ENCODE measurements at places on chromosomes 11 and 22. TPM values are rescaled to one million over a fixed set of nuclear protein-coding genes. Genes with fewer than 3 reads are reported as not detected.

Gene MYBPC3
- total RNA-seq, result not detected

Gene MB
- total RNA-seq, result not detected

Gene RASGRP2
- total RNA-seq, result not detected

Gene LRRN4CL
- total RNA-seq, result 3.4 TPM

Gene KRTAP5-11
- total RNA-seq, result not detected

Gene CDCA5
- total RNA-seq, result 4.2 TPM

Gene PRG3
- not detected for total RNA-seq

Gene SGSM1
- total RNA-seq, result 2.6 TPM

Gene SNX15
- 11.9 TPM for total RNA-seq

Gene GRAMD1B
- total RNA-seq, result 5.0 TPM

Gene MMP10
- 3.9 TPM for total RNA-seq

Gene ZBTB16
- 0.13 TPM for total RNA-seq

Gene SNX32
- 0.37 TPM for total RNA-seq

Gene OR8D1
- not detected for total RNA-seq

Data from aortic smooth muscle cell (primary cell).